Natural killer cell treated with Interleukin-12 subunit alpha and Interleukin-12 subunit beta and Interleukin-15 and Interleukin-18, amount 100 ng/mL, for 72 hours (primary cell): ENCODE measurements at places on chromosomes 13 and 19. TPM values are rescaled to one million over a fixed set of nuclear protein-coding genes. Genes with fewer than 3 reads are reported as not detected.

- no peak for DNase-seq
Observed at GRCh38 chr13:88217372-88217771, 546.2 kb downstream of the SLITRK5 start.

ZNF439 gene
- 13.9 TPM for total RNA-seq

DNA sequence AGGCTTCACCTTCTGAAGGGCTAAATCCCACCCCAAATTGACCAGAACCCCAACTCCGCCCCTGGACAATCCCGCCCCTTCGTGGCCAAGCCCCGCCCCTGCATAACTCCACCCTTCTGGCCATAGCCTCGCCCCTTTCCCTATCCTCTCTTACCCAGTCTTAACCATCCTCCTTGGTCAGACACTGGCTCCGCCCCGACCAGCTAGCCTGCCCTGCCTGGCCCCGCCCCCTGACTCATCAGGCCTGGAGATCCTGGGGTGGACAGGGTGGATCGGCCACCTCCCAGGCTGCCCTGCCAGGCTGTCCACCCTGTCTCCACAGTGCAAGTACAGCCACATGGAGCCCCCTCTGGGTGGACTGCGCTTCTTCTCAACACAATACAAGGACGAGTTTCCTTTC lies 8.0 kb upstream of the ZNF358 start:
- no peak for DNase-seq

DNA sequence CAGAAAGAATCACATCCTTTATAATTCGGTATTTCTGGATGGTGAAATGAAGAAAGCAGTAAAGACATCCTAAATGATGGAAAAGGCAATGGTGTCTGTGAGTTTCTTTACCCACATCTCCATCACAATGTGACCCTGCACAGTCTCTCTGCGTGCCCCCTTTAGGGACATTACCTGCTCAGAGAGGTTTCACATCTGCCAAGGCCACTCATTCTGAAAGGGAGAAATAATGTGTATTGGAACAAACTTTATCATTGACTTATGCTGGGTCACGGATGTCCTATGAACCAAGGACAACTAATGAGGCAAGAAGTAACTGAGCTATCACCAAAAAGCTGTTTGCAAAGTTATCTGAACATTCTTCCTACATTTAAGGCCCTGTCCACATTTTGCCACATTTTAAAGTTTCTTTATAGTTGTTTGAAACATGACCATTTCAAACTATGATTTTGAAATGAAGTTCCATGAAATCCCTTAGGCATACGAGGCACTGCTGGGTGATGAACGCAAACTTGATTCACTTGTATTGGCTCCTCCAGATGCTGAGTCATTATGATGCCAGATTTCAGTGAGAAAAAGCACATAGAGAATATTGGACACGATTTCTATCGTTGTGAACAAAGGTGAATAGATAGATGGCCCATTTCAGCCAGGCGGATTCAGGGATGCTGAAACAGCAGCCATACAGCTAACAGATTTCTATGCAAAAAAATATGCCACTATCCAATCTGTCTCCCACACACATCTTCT lies 63.5 kb upstream of the HMGB1 start:
- DNase-seq = no peak

- no peak for DNase-seq
Observed at GRCh38 chr19:57651654-57651996, 17.1 kb upstream of the ZSCAN4 start.

DNA sequence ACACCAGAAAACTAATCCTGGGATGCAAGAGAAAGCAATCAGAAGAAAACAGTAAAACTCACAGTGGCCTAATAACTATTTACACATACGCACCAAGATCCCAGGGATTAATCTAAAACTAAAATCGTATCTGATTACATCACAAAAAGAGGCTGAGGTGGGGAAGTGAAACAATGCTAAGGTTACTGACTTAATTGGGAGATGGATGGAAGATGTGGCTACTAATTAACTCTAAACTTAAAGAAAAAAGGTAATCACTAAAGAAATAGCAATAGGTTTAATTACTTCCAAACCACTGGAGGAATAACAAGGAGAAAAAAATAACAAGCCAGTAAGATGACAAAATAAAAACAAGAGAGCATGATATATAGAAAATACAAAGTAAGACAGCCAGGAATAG lies 50.4 kb downstream of the NUFIP1 start:
- DNase-seq = no peak

EEF2 gene
- 1,877 TPM for total RNA-seq

DNA sequence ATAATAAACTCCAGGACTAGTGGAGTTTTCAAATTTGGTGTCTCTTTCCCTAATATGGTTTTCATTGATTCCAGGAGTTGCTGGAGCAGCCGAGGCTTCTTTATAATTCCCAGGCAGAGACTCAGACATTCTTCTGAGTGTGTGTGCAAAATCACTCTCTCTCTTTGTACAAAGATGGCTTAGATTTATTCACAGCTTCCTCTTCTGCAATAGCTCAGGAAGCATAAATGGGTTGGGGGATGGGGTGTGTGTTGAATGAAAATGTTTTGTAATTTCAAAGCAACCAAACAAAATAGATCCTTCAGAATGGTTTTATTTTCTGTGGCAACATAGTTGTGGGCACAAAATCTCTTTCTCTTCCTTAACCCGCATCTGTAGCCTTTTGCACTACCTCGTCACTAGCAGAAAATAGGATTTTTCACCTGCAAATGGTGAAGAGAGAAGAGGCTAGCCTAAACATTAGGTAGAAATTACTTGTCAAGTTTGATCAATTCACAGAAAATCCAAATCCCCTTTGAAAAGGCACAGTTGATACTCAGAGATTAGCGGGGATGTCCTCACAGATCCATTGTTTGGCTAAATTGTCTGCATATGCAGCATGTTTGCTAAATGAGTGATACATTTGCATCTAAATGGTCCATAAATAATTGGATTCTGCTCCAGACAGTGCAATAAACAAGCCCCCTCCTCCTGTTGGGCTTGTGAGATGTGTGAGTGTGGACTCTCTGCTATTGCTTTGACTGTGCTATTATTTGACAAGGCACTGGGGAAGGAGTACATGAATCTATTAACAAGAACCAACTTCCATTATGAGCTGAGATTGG lies 66.7 kb downstream of the CBY2 start:
- DNase-seq = no peak

GRCh38 chr13:73466561-73466960 lies 407.8 kb downstream of the KLF5 start:
- no peak for DNase-seq

ZNF776 gene
- total RNA-seq = 13.1 TPM

DNA sequence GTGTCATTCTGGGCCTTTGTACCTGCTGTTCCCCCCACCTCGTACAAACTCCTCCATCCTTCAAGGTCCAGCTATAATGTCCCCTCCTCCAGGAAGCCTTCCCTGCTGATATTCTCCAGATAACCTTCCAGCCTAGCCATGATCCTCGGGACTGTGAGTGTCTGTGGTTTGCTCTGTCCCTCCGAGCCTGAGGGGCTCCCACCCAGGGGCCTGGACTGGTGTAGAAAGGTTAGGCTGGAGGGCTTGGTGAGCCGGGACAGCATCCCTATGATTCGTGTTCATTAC lies 2.9 kb upstream of the COMP start:
- DNase-seq = no peak

GRCh38 chr13:51453207-51453958 lies 547 bp upstream of the INTS6 start:
- DNase-seq = peak; percentile 90
